ENCODE measurements at places on chromosomes 6 and 20.

- DNase-seq: no peak
These were observed 5.2 kb downstream of the CCN2 start for GRCh38 chr6:131945971-131946370.

GRCh38 chr20:1205802-1206201 lies 2.5 kb downstream of the C20orf202 start:
- no peak for DNase-seq

GRCh38 chr20:2093159-2093781 lies 8.4 kb upstream of the STK35 start:
- DNase-seq: no peak

DNA sequence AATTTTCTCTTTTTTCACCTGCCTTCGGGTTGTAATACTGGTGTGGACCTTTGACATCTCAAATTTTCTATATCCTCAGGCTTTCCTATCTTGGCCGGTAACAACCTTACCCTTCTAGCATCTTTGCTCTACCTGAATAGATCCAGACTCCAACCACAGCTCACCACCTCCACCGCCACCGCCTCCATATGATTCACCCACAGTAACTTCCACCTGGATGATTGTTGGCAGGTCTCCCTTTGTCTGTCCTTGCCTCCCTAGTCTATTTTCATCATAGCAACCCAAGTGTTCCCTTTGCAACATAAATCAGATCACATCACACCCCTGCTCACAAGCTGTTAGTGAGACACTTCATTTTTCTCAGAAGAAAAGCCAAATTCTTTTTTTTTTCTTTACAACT lies 525.8 kb upstream of the POU3F2 start:
- no peak for DNase-seq

- DNase-seq: no peak
These were observed 164.1 kb upstream of the SALL4 start for GRCh38 chr20:51966296-51966971.

DNA sequence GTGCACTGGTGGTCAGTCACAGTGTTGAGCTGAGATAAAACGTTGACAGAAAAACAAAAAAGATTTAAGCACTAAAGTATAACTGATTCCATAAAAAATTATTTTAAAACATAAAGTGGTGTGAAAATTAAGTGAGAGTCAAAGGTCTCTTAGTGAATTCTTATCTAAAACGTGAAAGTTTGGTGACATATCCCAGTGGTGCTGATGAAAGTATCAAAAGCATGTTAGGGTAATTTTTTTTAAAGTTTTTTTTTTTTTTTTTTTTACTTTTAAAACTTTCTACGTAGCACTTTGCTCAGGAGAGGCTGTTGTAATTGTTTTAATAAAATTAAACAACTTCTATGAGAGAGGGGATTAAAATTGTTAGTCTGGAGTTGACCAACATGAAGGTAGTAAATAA lies 65.6 kb upstream of the TMEM30A start:
- no peak for DNase-seq

DNA sequence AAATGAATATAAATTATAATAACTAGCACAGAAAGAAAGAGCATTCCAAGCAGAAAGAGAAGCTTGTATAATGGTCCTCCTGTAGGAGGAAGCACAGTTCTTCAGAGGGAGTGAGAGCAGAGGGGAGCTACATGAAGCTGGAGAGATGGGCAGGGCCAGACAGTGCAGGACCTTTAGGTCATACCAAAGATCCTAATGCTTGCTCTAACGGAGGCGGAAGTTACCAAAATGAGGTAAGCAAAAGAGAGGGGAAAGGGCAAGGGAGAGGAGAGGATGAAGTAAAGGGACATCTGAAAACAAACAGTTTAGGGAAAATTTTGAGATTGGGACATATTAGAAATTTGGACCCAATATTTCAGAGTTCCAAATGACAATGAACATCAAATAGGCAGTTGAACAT lies 50.2 kb downstream of the HBS1L start:
- DNase-seq: no peak

DNA sequence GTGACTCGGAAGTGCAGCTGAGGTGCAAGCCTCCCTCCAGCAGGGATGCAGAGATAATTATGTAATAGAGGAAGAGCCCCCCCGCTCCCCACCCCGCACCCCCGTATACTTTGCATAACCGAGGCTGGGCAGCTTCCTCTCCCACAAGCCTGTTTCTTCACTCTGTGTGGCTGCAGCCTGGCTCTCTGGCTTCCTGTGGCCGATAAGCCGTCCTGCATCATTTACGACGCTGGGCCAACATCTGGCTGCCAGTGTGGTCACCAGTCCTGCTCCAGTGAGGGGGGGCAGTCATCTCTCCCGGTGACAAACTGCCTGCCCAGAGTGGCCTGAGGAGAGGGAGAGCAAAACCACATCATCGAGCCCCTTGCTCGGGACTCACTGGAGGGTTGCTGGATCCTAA lies 59.2 kb downstream of the RBM38 start:
- DNase-seq: no peak

DNA sequence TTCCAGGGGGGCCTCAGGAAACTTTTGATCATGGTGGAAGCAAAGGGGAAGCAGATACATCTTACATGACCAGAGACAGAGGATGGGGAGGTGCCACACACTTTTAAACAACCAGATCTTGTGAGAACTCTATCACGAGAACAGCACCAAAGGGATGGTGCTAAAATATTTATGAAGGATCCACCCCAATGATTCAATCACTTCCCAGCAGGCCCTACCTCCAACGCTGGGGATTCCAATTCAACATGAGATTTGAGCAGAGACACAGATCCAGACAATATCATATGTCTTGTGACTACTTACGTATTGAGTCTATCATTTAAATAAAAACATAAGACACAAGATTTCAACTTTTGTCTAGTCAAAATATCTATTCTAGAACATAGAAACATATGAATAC lies 351.9 kb downstream of the EPM2A start:
- DNase-seq: no peak

DNA sequence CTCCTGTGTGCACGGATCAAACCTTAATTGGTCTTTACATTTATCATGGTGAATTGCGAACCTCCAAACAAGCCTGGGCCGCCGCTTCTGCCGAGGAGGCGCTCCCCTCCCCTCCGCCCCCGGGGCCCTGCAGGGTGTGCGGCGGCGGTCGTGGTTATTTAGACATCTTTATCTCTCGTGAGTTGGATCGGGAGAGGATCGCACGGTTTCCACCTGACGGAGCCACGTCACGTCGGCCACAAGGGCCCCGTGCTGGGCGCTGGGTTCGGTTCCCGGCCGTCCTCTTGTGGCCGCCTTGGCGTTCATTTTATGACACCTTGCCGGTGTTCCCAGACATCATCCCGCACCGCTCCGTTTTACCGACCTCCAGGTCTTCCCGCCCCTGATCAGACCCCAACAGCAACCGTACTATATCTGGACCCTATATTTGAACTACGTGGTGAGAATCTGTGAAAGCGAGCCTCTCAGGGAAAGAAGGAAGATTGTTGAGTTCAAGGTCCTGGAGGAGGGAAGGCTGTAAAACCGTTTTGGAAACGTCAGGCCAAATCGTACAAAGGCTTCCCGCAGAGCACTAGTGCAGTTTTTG lies 1.3 kb upstream of the CNR1 start:
- no peak for DNase-seq

DNA sequence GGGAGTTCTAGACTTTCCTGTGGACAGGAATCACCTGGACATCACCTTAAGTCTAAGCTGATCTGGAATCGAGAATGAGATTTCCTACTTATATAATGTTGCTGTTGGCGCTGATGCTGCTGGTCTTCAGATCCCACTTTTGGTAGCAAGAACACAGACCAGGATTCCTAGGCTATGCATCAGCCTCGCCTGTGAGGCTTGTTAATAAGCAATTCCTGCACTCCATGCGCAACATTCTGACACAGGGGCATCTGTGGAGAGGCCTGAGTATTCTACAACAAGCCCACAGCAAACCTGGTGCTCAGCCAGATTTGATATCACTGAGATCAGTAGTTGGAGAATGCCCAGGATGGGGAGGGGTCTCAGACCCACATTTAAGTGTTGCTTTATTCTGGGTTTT lies 52.0 kb upstream of the TRIM26 start:
- no peak for DNase-seq

- no peak for DNase-seq
These were observed 700.9 kb upstream of the SLC35B3 start for GRCh38 chr6:9136141-9136822.

DNA sequence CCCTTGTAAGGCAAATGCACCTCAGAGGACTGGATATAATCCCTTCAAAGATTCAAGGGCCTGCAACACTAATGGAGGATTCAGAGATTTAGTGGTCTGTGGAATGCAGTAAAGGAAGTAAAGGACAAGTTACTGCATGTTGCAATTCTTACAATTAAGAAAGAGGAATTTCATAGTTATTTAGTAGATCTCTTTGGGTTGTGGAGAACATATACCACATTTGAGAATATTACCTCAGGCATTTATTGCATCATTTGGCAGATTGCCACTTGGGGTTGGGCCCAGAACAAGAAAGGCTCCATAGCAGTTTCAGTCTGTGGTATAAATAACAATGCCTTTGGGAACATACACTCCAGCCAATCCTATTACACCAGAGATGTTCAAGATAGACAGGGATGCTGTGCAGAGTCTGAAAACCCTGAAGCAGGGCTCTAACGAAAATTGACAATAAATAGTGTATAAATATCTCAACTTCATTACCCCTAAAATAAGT lies 20.9 kb upstream of the EPM2A start:
- DNase-seq: no peak

DNA sequence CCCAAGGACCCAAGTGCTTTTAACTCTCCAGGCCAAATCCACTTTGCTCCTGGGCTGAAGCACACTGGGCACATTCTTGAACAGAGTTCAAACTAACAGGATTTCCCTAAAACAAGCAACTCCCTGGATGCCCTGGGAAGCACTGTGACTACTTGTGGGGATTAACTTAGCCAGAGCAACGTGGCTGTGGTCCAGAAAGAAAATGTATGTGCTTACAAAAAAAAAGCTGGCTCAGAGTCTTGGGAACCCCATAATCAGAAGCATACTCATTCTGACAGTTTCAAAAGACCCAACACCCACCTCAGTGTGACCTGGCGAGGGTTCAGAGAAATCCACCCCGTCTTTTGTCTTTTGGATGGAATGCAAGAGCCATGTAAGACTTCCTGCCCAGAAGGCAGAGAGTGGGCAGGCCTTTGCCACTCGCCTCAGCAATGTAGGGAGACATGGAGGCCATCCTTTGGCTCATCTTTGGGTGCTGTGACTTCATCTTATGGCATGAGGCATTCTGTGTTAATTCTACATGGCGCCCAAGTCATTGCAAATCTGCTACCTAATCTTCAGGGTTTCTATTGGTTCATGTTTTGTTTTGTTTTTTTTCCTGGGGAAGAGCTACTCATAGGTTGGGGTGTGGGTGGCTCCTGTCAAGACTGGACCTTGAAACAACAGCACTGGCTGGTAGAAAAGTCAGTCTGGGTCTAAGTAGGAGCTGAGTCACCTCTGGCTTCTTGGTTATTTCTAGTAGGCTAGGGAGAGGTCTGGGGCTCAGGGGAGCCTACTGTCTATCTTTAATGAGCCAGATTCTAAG lies 248.6 kb upstream of the SUPT3H start:
- DNase-seq: peak; percentile 50

Measured in stimulated activated CD8-positive, alpha-beta memory T cell treated with anti-CD3 and anti-CD28 coated beads, Interleukin-15, amount 100 ng/mL, for 48 hours (primary cell).